Thymus (tissue), 14 donors: ENCODE measurements at places on chromosomes 7 and 10. TPM values are rescaled to one million over a fixed set of nuclear protein-coding genes. Genes with fewer than 3 reads are reported as not detected.

DNA sequence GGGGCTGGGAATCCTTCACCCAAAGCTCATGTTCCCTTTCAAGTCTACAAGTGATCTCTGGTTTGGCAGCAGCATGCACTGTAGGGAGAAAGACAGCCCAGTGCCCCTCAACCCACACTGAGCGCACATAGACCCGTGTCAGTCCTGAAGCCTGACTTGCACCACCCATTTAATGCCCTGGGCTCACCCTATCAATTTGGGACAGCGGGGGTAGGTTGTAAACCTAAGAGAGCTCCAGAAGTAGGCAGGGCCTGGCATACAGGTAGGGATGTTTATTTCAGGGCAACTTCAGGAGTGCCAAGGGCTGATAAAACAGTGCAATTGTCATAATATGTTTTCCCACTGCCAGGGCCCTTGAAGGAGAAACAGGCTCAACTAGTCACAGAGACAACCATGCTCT lies 3.5 kb upstream of the ATP6V0E2 start:
- no peak for DNase-seq

DNA sequence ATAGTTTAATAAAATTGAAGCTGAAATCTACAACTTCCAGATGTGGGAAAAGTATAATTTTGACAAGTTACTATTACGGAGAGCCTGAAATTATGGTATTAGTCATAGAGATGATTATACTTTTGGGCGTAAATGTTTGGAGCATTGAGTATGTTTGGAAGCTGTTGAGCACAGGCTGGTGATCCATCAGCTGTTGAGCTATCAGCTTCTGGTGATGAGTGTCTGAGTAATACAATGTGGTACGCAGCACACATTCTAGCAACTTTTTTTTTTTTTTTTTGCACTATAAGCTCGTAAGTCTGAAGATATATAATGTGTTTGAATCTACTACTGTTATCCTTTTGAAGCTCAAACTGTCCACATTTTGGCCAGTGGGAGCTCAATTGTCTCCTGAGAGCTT lies 123.4 kb downstream of the ATE1 start:
- no peak for DNase-seq

DNA sequence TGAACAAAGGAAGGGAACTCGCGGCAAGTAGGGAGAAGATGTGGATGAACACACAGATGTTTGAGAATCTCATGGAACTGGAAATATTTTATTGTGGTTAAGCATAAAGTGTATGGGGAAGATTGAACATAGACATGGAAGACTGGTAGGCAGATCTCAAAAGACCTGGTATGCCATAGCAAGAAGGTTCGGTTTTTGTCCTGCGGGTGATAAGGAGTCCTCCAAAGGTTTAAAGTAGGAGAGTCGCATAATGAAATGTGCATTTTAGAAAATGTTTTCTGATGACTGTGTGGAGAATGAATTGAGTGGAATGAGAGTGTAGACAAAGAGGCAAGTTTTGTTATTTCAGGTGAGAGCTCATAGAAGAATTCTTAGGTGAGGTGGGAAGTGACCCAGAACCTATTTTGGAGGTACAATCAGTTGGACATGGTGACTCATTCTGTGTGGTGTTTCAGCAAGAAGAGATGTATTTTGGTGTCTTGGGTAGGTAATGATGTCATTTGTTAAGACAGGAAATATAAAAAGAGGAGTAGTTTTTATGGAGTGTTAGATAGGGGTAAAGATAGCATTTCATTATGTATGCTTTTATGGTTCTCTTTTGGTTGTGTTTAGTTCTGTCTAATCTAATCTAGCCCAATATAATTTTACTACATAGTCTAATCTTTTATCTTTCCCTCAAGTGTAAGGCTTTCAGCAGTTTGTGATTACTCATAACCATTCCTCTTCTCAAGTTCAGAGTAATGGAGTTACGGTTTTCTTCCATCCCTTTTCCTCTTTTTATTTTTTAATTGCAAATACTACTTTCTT lies 239.2 kb downstream of the EXOC4 start:
- no peak for DNase-seq

DNA sequence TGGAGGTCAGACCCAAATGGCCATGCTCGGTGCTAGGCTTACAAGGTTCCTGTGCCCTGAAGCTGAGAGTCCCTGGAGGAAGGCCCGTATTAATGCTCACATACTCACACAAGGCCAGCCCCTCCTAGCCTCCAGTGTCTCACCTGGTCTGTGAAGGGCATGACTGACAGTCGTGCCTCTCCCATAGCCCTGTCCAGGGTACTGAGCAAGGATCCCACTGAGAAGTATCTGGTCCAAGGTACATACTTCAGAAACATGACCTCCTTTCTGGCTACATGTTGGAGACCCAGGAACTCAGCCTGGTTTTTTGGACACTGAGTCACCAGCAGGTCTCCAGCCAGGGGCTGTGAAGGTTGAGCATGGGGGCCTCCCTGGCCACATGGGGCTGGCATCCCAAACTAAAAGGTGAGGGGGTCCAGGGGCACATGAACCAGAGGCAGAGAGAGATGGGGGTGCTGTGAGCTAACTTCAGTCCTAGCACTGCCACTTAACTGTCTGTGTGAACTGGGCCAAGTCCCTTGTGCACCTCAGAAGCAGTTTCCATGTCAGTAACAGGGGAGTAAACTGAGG lies 17.6 kb upstream of the RASGEF1A start:
- DNase-seq = no peak

GRCh38 chr7:147492606-147493005 lies 1098.0 kb upstream of the C7orf33 start:
- DNase-seq = no peak

DNA sequence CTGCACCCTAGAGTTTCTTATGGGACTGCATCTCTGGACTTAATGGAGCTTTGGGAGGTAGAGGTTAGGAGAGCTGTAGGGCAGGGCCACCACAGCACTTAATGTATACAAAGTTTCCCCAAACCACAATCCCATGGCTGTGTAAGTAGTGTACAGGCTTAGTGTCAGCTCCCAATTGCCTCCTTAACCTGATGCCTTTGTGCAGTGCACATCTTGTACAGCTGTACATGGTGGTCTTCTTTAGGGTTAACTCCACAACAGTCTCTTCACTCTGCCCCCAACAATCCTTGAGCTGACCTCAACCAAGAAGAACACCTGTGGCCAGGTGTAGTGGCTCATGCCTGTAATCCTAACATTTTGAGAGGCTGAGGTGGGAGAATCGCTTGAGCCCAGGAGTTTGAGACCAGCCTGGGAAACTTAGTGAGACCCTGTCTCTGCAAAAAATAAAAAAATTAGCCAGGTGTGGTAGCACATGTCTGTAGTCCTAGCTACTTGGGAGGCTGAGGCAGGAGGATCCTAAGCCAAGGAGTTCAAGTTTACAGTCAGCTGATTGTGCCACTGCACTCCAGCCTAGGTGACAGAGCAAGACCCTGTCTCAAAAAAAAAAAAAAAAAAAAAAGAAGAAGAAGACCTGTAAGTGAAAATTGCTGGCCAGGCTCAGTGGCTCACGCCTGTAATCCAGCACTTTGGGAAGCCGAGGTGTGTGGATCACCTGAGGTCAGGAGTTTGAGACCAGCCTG lies 6.8 kb downstream of the PLAU start:
- DNase-seq = no peak

DNA sequence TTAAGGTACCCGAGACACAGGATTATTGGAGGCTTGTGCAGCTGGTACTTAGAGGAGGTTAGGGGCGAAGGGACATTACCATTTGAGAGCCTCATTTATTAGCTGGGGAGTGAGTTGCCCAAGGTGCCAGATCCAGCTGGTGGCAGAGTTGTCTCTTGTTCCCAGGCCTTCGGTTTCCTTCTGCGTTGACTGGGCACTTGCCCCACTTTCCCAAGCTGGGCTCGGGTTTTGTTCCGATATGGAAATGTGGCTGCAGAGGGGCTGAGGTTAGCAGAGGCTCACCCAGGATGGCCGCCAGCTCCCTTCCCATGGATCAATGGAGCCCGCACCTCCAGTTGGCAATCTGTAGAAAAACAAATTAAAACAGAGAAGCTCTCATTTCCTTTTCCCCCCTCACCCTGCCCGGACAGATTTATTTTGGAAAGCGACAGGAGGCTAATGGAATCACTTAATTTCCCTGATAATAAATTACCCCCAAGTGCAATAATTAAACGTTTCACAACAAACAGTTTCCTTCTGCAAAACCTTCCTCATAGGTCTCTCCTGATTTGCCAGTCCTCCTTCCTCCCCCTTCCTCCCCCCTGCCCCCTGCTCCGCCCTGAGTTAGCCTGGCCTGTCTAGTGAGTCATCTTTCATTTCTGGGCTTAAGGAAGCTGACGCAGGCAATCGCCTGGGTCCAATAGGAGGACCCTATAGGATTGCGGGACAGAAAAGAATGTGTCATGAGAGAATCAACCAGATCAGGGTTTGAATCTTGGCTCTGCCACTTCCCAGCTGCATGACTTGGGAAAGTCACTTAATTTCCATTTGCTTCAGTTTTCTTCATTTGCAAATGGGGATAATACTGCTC lies 51.7 kb downstream of the ADRA2A start:
- DNase-seq = no peak

Gene CCDC3
- total RNA-seq = 17.3 TPM

DNA sequence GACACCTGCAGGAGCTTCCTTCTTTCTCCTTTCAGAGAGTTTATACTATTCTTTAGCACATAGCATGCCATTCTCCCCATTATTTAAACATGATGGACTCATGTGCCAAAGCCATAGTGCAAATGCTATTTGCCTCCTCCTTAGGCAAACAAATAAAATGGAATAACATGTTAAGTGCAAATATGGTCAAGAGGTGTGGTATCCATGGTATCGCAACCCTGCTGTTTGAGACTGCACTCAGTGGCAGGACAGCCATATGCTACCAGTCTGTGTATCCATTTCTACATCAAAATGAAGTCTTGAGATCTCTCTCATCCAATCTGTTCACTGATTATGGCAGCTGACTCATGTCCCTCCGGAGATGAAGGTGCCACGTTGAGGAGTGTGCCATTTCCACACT lies 22.8 kb downstream of the HEPACAM2 start:
- no peak for DNase-seq

Gene PBLD
- total RNA-seq = 1.7 TPM

DNA sequence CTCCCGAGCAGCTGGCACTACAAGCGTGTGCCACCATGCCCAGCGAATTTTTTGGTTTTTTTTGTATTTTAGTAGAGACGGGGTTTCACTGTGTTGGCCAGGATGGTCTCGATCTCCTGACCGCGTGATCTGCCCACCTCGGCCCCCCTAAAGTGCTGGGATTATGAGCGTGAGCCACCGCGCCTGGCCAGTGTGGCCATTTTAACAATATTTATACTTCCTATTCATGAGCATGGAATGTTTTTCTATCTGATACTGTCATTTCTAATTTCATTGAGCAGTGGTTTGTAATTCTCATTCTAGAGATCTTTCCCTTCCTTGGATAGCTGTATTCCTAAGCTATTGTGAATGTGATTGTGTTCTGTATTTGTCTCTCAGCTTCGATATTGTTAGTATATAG lies 96.2 kb downstream of the GLCCI1 start:
- no peak for DNase-seq

Gene HTR5A
- total RNA-seq = 0.85 TPM

Gene LAMB1
- total RNA-seq = 33.4 TPM

GRCh38 chr7:33807779-33808482 lies 97.4 kb upstream of the BMPER start:
- no peak for DNase-seq

- no peak for DNase-seq
These were observed 63.4 kb upstream of the DDC start for GRCh38 chr7:50628434-50629084.

Gene SLC35B4
- 6.1 TPM for total RNA-seq

Gene IL6
- 0.24 TPM for total RNA-seq

Gene ARMC3
- total RNA-seq = 0.09 TPM

Gene INTS1
- 19.6 TPM for total RNA-seq

DNA sequence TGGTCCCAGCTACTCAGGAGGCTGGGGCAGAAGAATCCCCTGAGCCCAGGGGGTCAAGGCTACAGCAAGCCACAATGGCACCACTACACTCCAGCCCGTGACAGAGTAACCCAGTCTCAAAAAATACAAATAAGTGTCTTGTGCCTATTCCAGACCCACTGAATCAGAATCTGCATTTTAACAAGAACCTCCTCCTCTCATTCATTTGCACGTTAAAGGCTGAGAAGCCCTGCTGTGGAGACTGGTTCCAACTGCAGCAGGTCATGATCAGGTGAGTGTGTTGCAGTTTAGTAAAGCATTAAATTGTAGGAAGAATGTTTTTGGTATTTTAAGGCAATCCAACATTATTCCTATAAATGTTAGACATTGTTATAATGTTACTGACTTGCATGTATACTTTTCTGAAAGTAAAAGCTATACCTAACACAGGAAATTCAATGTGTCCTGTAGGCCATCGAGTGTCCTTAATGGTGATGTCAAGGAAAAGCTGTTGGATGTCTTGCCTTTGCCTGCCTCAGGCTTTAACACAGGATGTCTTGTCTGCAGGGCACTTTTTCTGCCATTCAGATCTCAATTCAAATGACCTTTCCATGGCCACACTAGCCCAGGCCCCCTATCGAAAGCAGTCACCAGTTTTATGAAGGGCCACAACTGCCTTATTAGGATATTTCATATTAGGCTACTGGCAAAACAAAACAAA lies 30.4 kb downstream of the MKRN1 start:
- no peak for DNase-seq

GRCh38 chr7:7208520-7208919 lies 26.2 kb downstream of the C1GALT1 start:
- no peak for DNase-seq

Gene MGAM2
- 0.09 TPM for total RNA-seq

Gene KIAA1549
- total RNA-seq = 1.9 TPM

GRCh38 chr10:3595736-3596135 lies 189.3 kb downstream of the KLF6 start:
- DNase-seq = no peak

DNA sequence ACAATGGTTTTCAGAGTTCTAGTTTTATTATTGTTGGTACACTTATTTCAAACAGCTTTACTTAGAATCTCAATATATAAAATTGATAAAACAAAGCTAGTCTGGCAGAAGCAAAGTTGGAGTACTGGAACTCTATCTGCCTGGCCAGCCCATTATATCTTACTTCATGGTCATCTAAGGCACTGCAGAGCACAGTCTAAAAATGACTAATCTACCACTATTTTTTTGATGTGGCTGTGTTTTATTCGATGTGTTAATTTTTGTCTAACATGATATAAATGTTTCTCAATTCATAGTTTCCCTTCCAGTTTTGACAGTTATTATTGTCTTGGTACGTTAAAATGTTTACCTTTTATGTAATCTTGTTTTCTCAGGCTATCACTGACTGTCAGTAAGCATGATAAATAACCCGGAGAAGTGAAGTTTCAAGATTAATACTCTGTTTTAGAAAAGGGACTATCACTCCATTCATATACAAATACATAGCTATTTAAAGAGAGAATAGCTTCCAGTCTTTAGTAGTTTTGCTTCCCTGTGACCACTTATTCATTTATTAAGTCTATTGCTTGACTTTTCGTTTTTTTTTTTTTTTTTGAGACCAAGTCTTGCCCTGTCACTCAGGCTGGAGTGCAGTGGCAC lies 60.6 kb upstream of the CSTF2T start:
- DNase-seq = no peak

DNA sequence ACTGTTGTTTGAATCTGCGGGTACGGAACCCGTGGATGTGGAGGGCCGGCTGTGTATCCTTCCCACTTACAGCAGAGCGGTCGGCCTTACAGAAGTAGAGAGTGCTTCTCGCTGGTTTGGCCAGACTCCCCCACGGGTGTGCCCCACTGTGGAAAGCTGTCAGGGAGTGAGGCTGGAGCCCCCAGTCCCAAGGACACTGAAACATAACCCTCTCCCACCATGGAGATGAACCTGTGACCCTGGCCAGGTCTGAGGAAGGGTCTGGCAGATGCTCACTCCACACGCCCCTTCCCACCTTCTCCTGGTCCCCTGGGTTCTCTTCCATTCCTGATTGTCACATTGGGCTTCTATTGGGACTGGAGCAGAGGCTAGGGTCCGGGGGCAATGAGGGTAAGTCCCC lies 39.6 kb downstream of the TSPAN15 start:
- DNase-seq = no peak
